ENCODE measurements at places on chromosomes 11 and 22.

- DNase-seq: no peak
Measured at GRCh38 chr22:36862251-36863242, 1.7 kb downstream of the NCF4 start.

DNA sequence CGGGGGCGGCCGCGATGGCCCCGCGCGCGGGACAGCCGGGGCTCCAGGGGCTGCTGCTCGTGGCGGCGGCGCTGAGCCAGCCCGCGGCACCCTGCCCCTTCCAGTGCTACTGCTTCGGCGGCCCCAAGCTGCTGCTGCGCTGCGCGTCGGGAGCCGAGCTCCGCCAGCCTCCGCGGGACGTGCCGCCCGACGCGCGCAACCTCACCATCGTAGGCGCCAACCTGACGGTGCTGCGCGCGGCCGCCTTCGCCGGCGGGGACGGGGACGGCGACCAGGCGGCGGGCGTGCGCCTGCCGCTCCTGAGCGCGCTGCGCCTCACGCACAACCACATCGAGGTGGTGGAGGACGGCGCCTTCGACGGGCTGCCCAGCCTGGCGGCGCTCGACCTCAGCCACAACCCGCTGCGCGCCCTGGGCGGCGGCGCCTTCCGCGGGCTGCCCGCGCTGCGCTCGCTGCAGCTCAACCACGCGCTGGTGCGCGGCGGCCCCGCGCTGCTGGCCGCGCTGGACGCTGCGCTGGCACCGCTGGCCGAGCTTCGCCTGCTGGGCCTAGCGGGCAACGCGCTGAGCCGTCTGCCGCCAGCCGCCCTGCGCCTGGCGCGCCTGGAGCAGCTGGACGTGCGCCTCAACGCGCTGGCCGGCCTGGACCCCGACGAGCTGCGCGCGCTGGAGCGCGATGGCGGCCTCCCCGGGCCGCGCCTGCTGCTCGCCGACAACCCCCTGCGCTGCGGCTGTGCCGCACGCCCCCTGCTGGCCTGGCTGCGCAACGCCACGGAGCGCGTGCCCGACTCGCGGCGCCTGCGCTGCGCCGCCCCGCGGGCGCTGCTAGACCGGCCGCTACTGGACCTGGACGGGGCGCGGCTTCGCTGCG lies 697 bp downstream of the TPBGL start:
- peak; percentile 64 for DNase-seq

GRCh38 chr11:11178671-11179638 lies 174.1 kb downstream of the CSNK2A3 start:
- DNase-seq: peak; percentile 78

DNA sequence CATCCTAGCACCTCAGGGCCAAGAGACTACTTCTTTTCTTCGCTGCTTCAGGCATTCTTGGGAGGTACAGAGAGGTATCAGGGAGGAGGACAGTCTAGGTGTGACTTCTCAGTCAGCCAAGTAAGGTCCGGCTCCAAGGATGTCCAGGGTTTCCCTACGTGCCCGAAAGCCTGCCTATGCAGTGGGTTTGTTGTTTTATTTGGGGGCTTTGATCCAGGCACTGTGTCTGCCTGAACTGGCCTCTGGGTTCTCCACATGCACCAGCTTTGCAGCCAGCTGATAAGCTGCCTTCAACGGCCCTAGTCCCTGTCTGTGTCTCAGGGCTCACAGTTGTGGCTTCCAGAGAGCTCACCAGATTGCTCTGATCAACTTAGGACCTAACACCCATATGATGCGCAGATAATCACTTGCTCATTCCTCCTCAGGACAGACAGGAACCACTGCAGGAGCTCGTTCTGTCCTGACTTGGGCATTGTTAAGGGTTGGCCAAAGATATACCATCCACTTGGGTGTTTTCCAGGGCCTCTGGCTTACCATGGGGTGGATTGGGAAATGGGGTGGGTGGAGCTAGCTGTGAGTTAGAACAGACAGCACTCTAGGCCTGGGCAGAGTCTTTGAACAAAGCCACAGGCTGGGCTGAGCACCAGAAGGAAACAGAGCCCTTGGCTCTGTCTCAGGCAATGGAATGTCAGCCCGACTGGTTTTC lies 45.5 kb upstream of the CRYBB3 start:
- peak; percentile 82 for DNase-seq

DNA sequence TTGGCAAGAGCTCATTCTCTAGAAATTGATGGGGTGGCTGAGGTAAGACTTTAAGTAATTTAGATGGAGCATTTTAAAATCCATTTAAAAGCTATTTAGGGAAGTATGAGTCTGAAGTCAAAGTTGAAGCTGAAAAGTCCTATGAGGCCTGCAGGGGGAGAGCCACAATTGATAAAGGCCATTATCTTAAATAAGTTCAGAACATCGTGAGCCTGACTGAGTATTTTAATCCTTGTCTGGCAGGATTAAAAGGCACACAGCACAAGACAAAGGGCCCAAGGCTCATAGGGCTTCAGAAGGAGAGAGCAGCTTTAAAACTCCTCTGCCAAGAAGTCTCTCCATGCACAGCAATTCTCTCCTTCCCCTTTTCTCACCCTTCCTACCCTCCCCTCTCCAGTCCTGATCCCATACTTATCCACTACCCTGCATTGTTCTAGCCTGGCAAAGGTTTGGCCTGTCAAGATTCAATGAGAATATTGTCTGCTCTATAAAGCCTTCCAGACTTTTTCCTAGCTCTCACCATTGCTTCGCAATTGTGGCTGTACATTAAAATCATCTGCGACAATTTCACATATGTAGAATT lies 1312.9 kb downstream of the FAM181B start:
- DNase-seq: no peak

Measured in stromal cell of bone marrow (primary cell).